ENCODE measurements at places on chromosomes 12 and 14.

- no peak for DNase-seq
These were observed 74.6 kb downstream of the AKAP6 start for GRCh38 chr14:32403688-32404087.

DNA sequence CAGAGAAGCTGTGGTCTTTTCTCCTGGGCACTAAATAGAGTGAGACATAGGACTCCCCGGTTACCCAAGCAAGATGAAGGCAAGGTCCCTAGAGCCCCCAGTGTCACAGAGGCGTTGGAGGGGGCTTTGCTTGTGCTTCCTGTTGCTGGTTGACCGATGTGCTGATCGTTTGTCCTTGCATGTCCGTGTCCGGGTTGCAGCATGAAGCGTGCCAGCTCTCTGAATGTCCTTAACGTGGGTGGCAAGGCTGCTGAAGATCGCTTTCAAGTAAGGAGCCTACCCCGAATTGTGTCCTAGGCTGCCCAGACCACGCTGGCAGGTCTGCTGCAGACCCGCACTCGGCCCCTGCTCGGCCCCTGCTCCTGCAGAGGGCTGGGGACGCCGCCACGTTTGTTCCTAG lies 23.1 kb downstream of the XRCC3 start:
- DNase-seq: no peak

GRCh38 chr12:65122703-65123102 lies 1.6 kb upstream of the WIF1 start:
- no peak for DNase-seq

- DNase-seq: no peak
These were observed at the start of gene SLC38A4 for GRCh38 chr12:46825591-46826414. Gene SLC38A4, minus strand, starts transcription at chr12:46825997. Its CDS starts 32,926 bp downstream, at chr12:46793071.

GRCh38 chr12:129871991-129872972 lies 31.5 kb downstream of the TMEM132D start:
- DNase-seq: no peak

DNA sequence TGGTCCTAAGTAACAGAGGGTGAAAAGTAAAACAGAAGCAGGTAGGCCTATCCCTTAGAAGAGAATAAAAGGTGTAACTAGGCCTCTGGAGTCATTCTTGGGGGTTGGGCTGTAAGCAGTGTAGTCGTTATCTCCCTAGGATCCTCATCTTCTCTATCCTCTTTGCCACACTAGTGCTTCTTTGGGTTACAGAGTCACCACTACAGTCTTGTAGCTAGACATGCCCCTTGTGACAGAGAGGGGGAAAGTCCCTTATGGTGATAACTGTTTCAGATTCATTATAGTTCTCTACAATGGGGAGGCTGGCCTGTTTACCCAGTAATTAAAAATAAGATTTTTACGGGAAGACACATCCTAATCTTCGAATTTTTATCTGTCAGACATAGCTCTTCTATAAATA lies 16.4 kb upstream of the SRP54 start:
- peak; percentile 49 for DNase-seq

GRCh38 chr12:76501390-76501789 lies 58.2 kb downstream of the OSBPL8 start:
- no peak for DNase-seq

DNA sequence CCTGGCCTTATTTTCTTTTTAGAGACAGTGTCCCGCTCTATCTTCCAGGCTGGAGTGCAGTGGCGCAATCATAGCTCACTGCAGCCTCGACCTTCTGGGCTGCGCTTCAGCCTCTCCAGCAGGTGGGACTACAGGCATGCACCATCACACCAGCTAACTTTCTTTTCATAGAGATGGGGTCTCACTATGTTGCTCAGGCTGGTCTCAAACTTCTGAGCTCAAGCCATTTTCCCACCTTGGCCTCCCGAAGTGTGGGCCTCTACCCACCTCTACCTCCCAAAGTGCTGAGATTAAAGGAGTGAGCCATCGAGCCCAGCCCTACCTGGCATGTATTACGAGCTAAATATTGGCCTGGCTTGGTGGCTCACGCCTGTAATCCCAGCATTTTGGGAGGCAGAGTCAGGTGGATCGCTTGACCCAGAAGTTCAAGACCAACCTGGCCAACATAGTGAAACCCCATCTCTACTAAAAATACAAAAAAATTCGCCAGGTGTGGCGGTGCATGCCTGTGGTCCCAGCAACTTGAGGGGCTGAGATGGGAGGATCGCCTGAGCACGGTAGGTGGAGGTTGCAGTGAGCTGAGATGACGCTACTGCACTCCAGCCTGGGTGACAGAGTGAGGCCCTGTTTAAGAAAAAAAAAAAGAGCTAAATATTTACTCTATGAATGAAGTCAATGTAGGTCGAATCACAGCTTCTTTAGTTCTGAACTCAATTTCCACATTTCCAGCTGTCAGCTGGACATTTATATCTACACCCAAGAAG lies 7.6 kb upstream of the RILPL1 start:
- no peak for DNase-seq

- no peak for DNase-seq
These were observed 12.6 kb downstream of the LRTM2 start for GRCh38 chr12:1832801-1833595.

- no peak for DNase-seq
These were observed 117.1 kb downstream of the RTN1 start for GRCh38 chr14:59753512-59753911.

GRCh38 chr12:106975098-106975497 lies 11.8 kb downstream of the MTERF2 start:
- DNase-seq: no peak

GRCh38 chr12:71935594-71935993 lies 3.1 kb upstream of the TPH2 start:
- DNase-seq: peak; percentile 8

GRCh38 chr12:43285159-43285598 lies 266.8 kb downstream of the ADAMTS20 start:
- no peak for DNase-seq

DNA sequence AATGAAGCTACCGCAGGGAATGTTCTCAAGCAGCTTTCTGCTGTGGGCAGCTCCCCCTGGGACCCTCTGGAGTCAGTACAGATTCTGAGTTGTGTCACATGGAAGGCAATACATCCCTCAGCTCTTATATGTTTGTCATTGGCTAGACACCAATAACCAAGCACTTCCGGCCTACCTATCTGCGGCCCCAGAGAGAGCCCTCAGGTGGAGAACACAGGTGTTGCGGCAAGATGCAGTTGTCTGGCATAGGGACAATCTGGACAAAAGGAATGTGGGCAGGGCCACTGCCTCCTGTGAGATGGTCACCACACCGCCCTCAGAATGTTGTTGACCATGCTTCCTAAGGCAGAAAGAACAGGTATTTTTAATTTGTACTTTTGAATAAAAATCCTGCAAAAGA lies 118.7 kb downstream of the BRMS1L start:
- DNase-seq: peak; percentile 24

DNA sequence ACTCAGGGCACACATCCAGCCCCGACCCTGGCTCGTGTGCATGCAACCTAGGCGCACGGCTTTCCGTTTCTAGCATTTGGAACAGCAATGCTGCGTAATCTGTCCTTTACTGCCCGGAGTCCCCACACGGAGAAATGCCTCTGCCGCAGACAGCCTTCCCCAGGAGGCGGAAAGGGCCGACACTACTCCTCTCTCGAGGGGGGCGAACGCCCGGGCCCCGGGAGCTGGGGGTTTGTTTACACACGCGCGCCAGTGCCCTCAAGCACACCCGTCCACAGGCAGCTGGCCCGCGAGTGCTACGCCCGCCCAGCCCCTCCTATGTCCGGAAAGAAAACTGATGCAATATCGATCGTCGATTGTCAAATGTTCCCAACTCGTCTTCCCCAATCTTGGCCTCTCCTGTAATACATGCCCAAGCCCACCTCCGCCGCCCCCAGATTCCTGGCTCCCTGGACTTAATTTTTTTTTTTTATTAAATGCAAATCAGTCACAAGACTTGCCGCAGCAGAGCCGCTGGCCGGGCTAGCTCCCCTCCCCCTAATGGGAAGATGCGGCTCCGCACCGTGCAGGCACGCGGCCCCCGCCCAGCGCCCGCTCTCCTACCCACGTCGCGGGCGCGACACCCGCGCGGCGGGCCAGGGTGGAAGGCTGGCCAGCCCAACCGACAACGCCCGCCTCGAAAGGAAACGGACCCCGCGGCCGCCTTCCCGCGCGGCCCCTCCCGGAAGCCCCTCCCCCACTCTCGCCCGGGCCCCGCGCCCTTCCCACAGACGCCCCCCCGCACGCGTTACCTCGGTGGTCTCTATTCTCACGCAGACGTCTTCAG lies 642 bp downstream of the SLC38A2 start:
- DNase-seq: peak; percentile 49

- DNase-seq: no peak
These were observed 757 bp downstream of the SLC25A3 start for GRCh38 chr12:98594050-98594835.

GRCh38 chr12:91590966-91591638 lies 408.5 kb upstream of the DCN start:
- no peak for DNase-seq

GRCh38 chr14:32508281-32508680 lies 179.2 kb downstream of the AKAP6 start:
- no peak for DNase-seq

DNA sequence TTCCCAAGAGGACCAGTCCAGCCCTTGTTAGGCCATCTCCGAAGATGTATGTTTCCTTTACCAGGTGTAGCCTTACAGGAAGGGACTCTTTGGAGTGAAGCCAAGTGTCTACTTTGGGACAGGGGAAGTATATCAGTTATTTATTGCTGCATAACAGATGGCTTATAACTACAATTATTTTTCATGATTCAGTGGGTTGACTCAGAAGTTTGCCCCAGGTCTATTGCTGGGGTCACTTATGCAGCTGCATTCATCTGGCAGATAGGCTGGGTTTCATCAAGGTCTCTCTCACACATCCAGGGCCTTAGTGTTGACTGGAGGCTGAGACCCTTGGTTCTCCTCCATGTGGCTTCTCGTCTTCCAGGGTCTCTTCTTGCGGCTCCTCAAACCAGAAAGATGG lies 170.1 kb downstream of the NRXN3 start:
- no peak for DNase-seq

DNA sequence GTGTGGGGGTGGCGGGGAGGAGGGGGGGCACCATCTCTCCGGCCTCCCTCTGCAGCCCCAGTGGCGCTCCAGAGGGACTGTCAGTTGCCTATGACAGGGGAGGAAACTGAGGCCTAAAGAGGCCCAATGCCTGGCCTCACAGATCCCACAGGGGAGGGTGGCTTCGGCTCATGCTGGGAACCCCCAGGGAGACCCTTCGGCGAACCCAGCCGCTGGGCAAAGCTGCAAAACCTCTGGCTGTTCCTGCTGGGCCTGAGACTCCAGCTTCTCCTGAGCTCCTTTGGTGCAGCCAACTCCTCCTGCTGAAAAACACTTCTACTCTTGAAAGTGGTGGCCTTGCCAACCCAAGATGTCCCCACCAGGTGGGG lies 170.1 kb upstream of the RTL1 start:
- no peak for DNase-seq

DNA sequence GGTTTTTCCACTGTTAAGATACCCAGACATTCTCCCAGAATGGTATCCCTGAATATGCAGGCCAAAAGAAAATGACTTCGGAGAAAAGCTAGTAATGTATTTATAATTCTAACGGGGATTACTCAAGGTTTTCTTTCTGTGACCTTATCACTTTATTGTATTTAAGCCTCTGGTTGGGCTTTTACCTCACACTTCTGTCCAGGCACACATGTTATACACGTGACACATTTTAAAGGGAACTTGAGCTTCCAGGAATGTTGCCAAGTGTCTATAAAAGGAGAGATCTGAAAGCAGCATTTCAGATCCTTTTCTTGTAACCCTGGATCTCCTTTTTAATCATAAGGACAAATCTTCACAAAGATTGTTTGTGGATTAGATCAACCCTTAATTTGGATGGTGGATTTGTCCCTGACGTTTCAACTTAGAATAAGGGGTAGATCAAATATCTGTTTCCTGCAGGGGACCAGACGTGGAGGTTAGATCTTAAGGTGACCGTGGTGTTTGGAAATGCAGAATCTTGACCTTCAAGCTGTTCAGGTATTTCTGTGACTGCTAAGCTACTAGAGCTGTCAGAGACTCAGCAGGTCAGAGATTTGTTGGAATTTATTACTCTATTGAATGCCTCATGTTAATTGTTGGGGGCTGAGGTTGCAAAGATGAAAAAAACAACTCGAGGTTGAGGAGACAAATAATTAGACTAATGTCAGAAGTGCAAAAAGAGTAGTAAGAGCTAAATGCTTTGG lies 1.5 kb downstream of the CIPC start:
- no peak for DNase-seq

DNA sequence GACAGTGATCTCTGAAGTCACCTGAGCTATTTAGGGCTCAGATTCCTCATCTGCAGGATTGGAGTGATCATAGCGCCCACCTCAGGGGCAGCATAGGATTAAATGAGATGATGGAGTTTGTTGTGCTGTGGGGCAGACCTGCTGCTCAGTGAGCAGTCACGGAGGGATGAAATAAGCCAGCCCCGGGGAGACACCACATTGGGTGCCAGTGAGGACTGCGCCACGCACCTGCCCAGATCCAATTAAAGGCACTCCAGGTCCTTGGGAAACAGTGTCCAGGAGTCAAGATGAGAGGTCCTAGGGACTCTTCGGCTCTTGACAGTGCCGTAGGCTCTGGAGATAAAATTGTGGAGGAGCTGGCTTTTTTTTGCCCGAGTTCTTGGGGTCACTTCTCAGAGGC lies 166.2 kb downstream of the ADGRD1 start:
- no peak for DNase-seq

- no peak for DNase-seq
These were observed 101.1 kb downstream of the B4GALNT3 start for GRCh38 chr12:560691-561390.

DNA sequence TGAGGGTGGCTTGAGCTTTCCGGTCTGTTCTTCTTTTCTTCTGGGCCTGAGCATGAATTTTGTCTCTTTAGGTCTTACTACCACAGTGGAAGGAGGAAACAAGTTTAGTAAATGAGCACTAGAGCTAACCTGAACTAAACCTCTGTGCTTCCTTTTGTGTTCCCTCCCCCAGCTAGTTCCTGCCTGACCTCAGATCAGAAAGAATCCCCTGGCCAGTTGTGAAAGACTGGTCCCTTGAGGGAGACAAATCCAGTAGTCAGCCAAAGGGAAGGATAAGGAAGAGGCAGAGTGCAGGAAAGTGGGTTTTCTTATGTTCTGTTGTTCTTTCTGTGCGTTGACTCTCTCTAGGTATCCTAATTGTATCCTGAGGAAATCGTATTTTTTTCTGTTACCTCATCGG lies 17.5 kb downstream of the ZNF664 start:
- no peak for DNase-seq

DNA sequence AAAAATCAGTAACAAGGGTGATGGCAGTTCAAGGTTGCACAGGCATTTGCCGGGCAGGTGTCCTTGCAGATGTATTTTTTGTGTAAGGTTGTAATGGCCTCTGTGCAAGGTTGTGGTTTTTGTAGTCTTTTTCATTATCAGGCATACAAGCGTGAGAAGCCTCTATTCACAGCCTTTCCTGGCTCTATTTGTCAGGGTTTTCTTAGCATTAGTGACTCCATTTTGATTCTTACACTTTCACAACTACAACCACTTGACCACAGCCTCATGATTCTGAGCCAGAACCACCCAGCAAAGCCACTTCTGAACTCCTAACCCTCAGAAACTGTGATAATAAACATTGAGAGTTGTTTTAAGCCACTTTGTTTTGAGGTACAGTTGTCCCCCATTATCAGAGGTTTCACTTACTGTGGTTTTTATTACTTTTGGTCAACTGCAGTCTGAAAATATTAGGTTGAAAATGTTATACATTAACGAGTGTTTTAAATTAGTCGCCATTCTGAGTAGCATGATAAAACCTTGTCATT lies 27.5 kb upstream of the CHGA start:
- DNase-seq: no peak

GRCh38 chr12:11133816-11134215 lies 628 bp downstream of the TAS2R30 start:
- DNase-seq: no peak

Measured in GM10248 (cell line).